Left ventricle myocardium superior (tissue), 1 donor: ENCODE measurements at places on chromosomes 12 and 14. TPM values are rescaled to one million over a fixed set of nuclear protein-coding genes. Genes with fewer than 3 reads are reported as not detected.

- peak; percentile 80 for DNase-seq
These were observed 630 bp downstream of the FOS start for GRCh38 chr14:75279153-75279762.

- no peak for DNase-seq
These were observed 34.2 kb downstream of the NT5DC3 start for GRCh38 chr12:103806803-103807202.

The BRAP gene
- total RNA-seq = 16.4 TPM

The KCNH5 gene
- total RNA-seq = 0.22 TPM

The OR6C2 gene
- not detected for total RNA-seq

The GDF3 gene
- not detected for total RNA-seq

The SLC38A4 gene
- 2.1 TPM for total RNA-seq

The RPGRIP1 gene
- total RNA-seq = 0.52 TPM
